Panc1 (cell line): ENCODE measurements at places on chromosomes 5 and 9.

- no peaks in the 10 kb centered on the region for H3K36me3 ChIP-seq
- H3K27me3 ChIP-seq, result no peaks in the 10 kb centered on the region
- 0 out of 2 replicates have a peak, but pooled peaks cover 2% of the 10 kb centered on the region for H3K4me1 ChIP-seq
- peak; percentile 79 for DNase-seq
- H3K4me3 ChIP-seq, result no peak overlapping the region
- peak overlapping the region; percentile 72; the same call in 1 of the 2 replicates for H3K27ac ChIP-seq
Measured at GRCh38 chr5:30099634-30100033, 1093.9 kb upstream of the CDH6 start.

GRCh38 chr5:175443514-175444059 is 395 bp downstream of the DRD1 start:
- H3K36me3 ChIP-seq, result no peaks in the 10 kb centered on the region
- DNase-seq, result no peak
- H3K4me1 ChIP-seq, result no peaks in the 10 kb centered on the region; the same call in 1 of the 2 replicates
- H3K27ac ChIP-seq, result peak overlapping the region; percentile 40

DNA sequence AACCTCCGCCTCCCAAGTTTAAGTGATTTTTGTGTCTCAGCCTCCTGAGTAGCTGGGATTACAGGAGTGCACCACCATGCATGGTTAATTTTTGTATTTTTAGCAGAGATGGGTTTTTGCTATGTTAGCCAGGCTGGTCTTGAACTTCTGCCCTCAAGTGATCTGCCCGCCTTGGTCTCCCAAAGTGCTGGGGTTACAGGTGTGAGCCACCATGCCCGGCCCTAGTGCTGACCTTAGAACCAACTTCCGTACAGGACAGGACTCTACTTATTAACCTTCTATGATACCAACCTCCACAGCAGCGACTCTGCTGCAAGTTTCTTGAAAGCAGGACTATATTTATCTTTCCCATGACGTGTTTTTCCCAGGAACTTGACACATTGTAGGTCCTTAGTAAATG is 176.9 kb downstream of the RGS3 start:
- H3K27me3 ChIP-seq, result no peaks in the 10 kb centered on the region; the same call in 1 of the 2 replicates
- H3K36me3 ChIP-seq, result no peaks in the 10 kb centered on the region
- no peak overlapping the region for H3K27ac ChIP-seq
- no peak for DNase-seq

- H3K4me1 ChIP-seq, result no peaks in the 10 kb centered on the region
- no peak overlapping the region for H3K27ac ChIP-seq
- H3K36me3 ChIP-seq, result no peaks in the 10 kb centered on the region
- H3K4me3 ChIP-seq, result no peak overlapping the region
- H3K27me3 ChIP-seq, result no peaks in the 10 kb centered on the region; the same call in 1 of the 2 replicates
Measured at GRCh38 chr9:134922932-134923240, 5.2 kb upstream of the FCN1 start.
